Right ventricle myocardium inferior (tissue), 1 donor: ENCODE measurements at places on chromosomes 5 and 9. TPM values are rescaled to one million over a fixed set of nuclear protein-coding genes. Genes with fewer than 3 reads are reported as not detected.

GRCh38 chr9:13190040-13190439 is 89.5 kb downstream of the MPDZ start:
- no peak for DNase-seq

GRCh38 chr5:43638107-43638506 is 35.1 kb downstream of the NNT start:
- DNase-seq = no peak

Gene P4HA2
- 88.7 TPM for total RNA-seq

Gene FGF1
- total RNA-seq = 57.0 TPM

DNA sequence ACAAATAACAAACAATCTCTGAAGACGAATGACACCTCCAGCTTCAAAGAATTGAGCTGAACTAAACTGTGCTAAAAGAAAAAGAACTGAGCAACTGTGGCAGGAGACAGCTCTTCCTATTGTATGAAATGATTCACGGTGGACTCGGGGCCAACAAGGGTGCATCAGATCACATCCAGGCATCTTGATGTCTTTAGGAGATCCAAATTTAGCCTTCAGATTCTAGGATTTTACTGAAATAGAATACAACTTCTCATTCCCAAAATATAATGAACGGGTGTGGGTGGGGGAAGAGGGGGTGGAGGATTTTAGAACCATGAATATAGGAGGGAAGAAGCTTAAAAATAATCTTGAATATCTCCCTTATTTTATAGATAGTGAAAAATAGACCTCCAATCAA is 631.8 kb downstream of the ELAVL2 start:
- no peak for DNase-seq

Gene SLC6A18
- total RNA-seq = not detected

DNA sequence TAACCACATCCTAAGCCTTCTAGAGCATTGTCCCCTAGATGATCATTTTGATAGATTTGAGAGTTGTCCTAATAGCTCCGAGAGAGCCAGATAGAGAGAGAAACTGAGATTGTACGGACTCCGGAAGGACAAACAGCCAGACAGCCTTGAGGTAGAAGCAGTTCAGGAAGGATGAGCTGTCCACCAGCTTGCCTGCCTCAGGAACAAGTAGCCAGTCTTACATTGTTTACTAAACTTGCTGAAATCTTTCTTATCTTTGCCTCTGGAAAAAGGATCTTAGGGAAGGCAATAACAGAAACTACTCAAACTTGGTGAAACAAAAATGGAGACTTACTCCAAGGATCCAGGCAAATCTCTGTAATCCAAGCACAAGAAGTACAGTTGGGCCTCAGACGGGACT is 39.0 kb upstream of the SAP30L start:
- DNase-seq = no peak

Gene LCNL1
- 8.6 TPM for total RNA-seq

- no peak for DNase-seq
Measured at GRCh38 chr5:159049844-159050315, 49.8 kb downstream of the EBF1 start.

GRCh38 chr9:128048663-128049062 is 18.5 kb downstream of the NAIF1 start:
- no peak for DNase-seq

DNA sequence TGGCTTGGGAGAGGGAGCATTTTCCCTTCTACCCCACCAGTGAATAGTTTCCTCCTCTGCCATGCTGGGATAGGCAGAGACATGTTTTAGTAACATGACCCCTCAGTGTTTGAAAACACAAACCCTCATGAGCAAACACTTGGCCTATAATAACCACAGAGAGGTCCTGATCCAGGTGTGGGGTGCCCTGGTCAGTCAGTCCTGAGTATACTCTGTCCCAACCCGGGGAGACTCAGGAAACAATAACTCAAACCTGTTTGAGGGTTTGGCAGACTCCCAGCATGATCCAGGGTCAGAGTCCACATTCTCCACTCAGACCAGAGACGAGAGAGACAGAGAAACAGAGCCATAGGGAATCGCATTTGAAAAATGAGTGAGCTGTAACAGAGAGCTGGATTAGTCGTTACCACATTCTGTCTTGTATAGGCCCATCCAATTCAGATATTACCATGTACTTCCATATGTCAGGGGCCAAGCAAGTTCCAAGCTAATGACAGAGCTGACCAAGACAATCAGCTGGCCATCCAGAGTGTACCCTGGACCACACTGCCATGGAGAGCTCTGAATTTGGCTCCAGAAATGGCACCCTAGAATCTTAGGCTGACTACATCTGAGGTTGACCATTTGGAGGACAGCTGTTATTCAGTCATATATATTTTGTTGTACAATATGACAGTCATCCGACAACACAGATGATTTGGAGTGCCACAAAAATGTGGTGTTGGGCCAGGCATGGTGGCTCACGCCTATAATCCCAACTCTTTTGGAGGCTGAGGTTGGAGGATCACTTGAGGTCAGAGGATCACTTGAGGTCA is 4.2 kb upstream of the CA9 start:
- no peak for DNase-seq

GRCh38 chr5:59079622-59080620 is 497.0 kb downstream of the RAB3C start:
- DNase-seq = no peak

- peak; percentile 66 for DNase-seq
Measured at GRCh38 chr5:1063661-1064382, 48.0 kb downstream of the SLC12A7 start.

GRCh38 chr9:96256800-96257199 is 45.2 kb downstream of the HSD17B3 start:
- DNase-seq = no peak

DNA sequence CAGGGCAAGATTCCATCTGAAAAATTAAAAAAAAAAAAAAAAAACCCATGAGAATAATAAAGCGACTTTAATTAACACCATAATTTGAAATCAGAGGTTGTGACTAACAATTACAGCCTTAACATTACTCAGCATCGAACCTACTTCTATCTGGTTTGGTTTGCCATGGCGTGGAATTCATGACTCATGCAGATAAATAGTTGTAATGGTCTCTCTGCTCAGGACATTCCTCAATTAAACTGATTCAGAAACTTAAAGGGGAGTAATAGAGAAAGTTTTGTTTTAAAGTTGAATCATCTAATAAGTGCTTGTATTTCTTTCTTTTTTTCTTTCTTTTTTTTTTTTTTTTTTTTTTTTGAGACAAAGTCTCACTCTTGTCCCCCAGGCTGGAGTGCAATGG is 135.5 kb downstream of the SPATA31D1 start:
- DNase-seq = no peak

DNA sequence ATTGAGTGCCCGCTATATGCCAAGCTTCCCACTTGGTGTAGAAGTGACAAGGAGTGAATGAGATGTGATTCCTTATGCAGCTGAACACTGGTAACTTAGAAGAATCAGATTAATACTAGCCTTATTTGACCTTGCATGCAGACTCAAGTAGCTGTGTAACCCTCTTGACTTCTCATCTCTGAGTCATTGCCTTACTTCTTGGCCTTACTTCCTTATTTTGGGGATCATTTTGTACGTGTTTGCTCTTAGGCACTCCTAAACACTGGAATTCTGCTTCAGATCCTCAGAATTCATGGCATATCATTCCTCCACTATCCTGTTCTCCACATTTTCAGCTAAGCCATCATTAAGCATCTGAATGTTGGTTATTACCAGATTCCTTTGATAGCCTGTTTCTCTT is 948.9 kb upstream of the ARRDC3 start:
- no peak for DNase-seq

Gene UBE2QL1
- 21.9 TPM for total RNA-seq

- no peak for DNase-seq
Measured at GRCh38 chr5:126269511-126269910, 153.7 kb upstream of the GRAMD2B start.

GRCh38 chr9:99135456-99135855 is 30.5 kb downstream of the TGFBR1 start:
- no peak for DNase-seq

- no peak for DNase-seq
Measured at GRCh38 chr5:7518947-7519560, 123.1 kb downstream of the ADCY2 start.

GRCh38 chr5:151739395-151739794 is 19.0 kb downstream of the ATOX1 start:
- DNase-seq = no peak

- no peak for DNase-seq
Measured at GRCh38 chr9:127711831-127712274, 3.6 kb downstream of the PTRH1 start.

- DNase-seq = no peak
Measured at GRCh38 chr5:35356725-35357124, 126.4 kb upstream of the PRLR start.

Gene PDZD2
- 59.4 TPM for total RNA-seq

Gene COL23A1
- 22.5 TPM for total RNA-seq

DNA sequence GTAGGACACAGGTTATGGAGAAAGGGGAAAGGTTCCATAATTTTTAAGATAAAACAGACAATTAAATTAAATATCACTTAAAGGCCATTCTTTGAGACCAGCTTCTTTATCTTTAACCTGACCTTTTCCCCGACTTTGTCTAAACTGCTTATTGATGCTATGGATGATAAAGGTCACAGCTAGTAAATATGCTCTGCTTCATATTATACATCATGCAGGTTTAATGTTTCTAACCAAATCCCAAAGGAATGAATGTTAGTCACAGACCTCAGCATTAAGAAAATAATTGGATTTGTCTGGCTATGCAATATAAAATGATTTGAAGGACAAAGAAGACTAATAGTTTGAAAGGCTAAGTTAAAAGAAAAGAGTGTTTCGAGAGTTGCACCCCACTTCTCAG is 147.6 kb downstream of the ST8SIA4 start:
- no peak for DNase-seq

DNA sequence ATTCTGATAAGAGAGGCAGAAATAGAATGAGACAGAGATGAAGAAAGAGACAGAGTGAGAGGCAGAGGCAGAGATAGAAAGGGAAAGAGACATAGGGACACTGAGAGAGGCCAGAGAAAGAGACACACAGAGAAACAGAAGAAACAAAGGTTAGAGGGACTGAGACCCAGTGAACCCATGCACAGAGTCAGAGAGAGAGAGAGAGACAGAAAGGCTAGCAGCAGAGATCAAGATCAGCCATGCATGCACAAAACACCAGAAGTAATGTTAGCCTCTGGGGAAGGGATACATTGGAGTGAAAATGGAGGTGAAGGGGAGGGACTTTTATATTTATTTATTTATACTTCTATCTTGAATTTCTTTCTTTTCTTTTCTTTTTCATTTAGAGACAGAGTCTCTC is 14.1 kb upstream of the SPARC start:
- DNase-seq = no peak

DNA sequence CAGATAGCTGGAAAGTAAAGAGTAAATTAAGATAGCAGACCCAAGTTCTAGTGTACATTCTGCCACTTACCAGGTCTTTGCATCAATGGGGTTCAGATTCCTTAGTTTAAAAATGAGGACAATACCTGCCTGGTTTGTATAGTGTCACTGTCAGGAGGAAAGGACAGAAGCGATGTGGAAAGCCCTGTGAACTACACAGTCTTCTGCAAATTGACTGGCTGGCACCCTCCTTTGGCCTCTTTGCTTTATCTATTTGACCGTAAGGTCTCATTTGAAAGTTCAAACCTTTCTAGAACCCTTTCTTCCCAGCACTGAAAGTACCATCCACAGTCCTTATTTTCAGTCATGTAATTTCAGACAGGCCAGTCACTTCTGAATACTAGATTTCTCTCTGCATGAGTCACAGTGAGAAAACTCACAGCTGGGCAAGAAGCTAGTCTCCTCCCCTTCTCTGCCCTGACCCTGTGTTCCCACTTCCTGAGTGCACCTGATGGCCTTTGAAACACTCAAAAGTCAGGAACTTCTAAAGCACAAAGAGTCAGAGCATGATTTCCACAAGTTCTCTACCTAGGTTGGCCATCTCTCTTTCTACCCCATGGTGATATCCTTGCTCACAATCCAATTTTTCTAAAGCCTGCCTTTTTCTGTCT is 91.3 kb upstream of the RASEF start:
- no peak for DNase-seq
